ENCODE measurements at places on chromosomes 7 and 10. TPM values are rescaled to one million over a fixed set of nuclear protein-coding genes. Genes with fewer than 3 reads are reported as not detected.

DNA sequence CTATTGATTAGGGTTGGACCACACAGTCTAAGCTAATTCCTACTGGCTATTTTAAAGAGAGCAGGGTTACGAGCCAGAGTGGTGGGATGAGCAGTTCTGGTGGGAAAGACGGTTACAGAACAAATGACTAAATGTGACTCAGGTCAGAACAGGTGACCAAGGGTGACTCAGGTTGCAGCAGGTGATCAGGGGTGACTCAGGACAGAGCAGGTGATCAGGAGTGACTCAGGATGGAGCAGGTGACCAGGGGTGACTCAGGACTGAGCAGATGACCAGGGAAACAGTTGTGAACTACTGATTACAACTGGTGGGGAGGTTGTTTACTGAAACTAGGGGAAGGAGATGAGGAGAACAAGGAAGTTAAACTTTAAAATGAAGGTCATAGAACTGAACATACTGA is 366.3 kb downstream of the ABCA13 start:
- H3K4me1 ChIP-seq, result no peaks in the 10 kb centered on the region
- H3K4me3 ChIP-seq, result no peak overlapping the region
- H3K36me3 ChIP-seq, result no peaks in the 10 kb centered on the region
- H3K27ac ChIP-seq, result no peak overlapping the region
- no peaks in the 10 kb centered on the region for H3K27me3 ChIP-seq

GRCh38 chr7:73730485-73730884 is 8.1 kb downstream of the ABHD11 start:
- no peaks in the 10 kb centered on the region for H3K36me3 ChIP-seq
- no peak for DNase-seq
- no peaks in the 10 kb centered on the region for H3K27me3 ChIP-seq
- no peak overlapping the region for H3K4me3 ChIP-seq
- H3K4me1 ChIP-seq, result no peaks in the 10 kb centered on the region

DNA sequence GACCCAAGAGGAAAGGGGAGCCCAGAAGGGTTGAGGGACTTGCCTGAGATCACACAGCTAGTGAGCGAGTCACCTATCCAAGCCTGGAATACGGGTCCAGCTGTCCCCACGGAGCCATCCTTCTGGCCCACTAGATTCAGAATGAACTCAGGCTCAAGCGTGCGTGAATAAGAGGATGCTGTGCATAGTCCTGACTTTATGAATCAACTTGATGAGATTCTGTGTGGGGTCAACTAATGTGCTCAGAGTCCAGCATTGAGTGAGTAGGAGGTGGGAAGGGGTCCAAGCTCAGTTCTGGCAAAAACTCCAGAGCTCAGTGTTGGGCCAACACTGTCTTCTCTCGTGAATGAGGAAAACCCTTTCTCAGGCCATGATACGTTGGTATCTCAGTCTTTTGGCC is 41.4 kb downstream of the CAMK1D start:
- H3K27ac ChIP-seq, result no peak overlapping the region
- H3K4me1 ChIP-seq, result peaks cover 21% of the 10 kb centered on the region
- H3K4me3 ChIP-seq, result no peak overlapping the region
- no peaks in the 10 kb centered on the region for H3K27me3 ChIP-seq

The OR6B1 gene
- not detected for total RNA-seq

GRCh38 chr7:138903186-138903820 is 77.9 kb downstream of the KIAA1549 start:
- no peaks in the 10 kb centered on the region for H3K27me3 ChIP-seq
- H3K4me1 ChIP-seq, result no peaks in the 10 kb centered on the region
- DNase-seq, result no peak
- no peak overlapping the region for H3K4me3 ChIP-seq

Measured in pancreas (tissue), 10 donors.